ENCODE measurements at places on chromosomes 3 and 15.

DNA sequence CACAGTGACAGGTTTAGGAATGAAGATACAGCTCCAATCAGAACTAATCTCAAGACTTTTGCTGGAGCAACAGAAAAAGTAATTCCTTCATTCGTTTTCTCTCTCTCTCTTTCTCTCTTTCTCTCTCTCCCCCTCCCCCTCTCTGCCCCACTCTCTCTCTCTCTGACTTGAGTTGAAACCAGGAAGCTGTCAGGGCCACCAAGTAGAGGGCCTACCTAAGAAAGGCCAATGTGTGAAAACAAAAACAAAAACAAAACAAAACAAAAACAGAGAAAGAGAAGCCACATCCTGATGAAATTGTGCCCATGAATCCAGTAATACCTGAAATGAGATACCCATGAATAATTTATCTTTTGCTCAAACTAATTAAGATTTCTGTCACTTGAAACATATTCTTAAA is 72.9 kb downstream of the ATP8B4 start:
- no peak for DNase-seq

GRCh38 chr15:45660231-45660979 is 25.6 kb downstream of the SQOR start:
- DNase-seq: peak; percentile 77

DNA sequence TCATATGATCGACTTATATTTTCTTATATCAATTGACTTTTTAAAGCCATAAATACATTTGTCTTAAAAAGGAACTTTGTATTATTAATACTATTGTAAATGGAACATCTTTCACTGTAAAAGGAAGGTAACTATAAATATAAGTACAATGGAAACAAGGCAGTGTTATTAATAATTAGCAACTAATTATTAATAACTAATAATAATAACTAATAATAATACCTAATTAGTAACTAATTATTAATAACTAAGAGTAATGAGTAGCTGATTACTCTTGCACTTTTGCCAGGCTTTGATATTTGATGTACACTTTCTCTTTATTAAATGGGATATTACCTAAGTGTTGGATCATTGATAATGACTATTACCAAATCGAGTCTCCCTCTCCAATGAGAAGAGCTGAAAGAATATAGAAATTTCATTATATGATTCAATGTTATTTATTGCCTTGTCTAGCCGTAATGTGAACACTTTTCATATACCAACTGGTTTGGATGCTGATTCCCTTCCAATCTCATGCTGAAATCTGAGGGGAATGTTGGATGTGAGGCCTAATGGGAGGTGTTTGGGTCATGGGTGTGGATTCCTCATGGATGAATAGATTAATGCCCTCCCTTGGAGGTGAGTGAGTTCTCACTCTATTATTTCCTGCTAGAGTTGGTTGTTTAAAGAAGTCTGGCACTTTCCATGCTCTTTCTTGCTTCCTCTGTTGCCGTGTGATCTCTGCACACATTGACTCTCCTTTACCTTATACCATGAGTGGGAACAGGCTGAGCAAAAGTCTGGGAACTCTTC is 202.1 kb upstream of the ZBTB20 start:
- DNase-seq: no peak

DNA sequence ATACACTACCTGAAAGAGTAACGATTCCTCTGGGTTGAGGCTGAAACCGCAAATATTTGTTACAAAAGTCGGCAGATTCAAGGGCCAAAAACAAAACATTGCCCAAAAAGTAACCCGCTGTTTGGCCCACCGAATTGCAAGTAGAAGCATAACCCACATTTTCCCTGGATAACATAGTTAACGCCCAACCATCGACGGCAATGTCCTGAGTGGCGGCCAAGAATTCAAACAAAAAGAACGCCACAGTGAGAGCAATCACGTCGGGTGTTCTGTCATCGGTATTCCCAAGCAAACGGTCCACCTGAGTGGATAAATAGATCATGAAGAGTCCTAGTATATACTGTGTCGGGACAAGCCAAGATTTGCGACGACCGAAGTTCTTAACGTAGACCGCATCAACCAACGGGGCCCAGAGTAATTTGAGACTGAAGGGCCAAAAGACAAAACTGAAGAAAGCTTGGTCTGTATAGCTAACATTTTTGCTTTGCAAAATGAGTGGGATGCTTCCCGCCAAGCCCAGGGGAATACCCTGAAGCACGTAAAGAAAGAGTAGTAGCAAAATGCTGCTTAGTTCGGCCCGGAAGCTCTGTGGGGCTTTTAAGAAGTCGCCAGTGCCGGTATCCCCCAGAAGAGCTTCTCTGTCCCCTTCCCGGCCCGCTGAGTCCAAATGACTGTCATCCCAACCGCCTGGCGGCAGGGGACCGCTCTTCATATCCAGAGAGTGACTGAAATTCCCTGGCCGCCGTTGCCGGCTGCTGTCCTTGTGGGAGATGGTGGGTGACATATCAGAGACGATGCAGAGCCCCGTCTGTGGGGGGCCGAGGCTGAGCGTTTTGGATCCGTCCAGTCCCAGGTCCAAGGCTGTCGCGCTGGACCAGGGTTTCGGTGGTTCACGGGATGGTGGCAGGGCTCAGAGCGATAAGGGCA is 750 bp downstream of the SLC33A1 start:
- DNase-seq: peak; percentile 8

DNA sequence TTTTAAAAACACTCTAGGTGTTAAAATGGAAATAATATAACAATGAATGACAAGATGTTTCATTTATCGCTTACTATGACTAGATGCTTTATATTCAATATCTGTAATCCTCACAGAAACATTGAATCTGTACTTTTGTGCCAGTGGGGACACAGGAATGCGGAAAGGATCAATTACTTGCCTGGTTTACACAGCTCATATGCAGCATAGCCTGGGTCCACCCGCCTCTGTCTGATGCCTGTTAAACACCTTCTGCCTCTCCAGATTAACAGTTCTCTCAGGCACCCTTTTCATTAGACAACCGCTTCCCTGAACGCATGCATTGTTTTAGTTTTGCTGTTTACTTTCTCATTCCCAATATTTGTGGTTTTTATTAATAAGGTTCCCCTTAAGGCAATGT is 12.9 kb upstream of the KCNAB1 start:
- no peak for DNase-seq

DNA sequence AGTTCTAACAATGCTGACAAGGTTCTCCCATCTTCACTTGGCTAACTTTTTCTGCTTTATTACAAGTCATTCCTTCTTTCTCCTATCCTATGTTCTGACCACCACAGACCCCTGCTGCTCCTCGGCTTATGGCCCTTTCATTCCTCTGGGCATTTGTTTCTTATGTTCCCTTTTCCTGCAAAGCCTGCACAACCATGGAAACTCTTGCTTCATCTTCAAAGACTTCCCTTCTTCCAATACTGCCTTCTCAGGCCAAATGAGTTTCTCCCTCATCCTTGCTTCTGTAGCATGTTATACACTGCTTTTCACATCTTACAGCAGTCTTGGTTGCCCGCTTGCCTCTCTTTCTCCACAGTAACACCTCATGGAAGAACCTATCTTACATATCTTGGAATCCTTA is 17.9 kb upstream of the ATOSA start:
- DNase-seq: no peak

DNA sequence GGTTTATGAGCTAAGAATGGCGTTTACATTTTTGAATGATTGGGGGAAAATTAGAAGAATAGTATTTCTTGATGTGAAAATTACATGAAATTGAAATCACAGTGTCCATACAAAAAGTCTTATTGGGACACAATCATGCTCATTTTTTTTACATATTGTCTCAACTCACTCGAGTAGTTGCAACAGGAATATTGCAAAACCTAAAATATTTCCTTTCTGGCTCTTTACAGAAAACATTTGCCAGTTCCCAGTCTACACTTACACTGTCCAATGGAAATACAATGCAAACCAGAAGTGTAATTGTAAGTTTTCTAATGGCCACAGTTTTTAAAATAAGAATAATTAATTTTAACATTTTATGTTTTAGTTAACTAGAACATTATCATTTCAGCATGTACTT is 137.8 kb downstream of the SAMMSON start:
- no peak for DNase-seq

DNA sequence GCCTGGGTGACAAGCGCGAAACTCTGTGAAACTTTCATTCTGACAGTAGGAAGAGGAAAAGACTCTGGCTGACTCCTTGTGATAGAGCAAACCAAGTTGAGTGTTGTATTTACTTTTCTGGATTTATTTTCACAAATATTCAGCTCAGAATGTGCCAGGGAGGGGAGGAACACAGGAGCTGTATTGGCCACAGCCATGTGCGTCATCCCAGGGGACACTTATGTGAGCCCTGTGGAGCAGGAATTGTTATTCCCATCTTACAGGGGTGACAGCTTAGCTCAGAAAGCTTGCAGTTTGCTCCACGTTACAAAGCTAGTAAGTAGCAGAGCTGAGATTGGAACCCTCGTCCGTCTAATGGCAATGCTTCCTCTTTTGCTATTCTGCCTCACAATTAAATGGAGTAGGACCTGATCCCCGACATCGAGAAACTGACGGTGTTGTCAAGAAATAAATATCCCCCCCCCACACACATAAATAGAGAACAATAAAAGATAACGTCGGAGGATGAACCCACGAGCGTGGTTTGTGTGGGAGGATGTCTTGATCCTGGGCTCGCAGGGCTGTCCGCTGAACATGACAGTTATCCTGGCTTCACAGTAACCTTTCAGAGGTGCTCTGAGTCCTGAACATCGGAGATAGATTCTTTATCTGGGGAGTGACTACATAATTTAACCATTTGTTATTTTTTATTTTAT is 151.6 kb upstream of the CTDSPL start:
- DNase-seq: no peak

DNA sequence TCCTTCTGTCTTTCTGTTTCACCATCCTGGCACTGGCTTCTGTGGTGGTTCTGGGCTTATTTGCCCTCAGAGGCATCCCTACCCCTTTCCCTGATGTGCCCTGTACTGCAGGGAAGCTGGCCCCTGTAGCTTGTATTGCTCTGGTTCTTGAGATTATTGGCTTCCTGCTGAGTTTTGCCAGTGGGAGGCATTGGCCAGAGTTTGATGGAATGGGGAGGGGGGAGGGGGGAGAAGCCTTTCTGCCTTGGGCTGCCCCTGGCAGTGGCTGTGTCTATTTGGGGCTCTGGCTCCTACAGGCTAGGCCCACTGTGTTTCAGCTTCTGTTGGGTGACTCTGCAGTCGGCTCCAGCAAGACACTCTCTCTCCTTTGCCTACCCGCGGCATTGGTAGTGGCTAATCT is 41.6 kb upstream of the SEMA6D start:
- no peak for DNase-seq

DNA sequence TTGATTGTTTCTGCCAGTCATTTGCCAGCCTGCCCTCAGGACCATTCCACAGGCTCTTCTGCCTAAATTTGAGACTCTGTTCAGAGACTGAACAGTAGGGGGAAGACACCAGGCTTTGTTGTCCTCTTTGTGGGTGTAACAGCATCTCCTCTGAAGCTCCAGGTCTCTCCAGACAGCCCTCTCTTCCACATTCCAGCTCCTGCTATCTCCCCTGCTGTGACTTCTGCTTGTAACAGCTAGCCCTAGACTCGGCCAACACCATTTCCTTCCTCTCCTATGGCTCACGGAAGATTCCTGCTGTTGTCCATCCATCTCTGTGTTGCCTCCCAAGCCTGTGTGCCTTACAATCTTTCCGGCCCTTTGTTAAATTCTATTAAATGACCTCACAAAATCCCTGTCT is 40.2 kb downstream of the SUCLG2 start:
- DNase-seq: no peak

DNA sequence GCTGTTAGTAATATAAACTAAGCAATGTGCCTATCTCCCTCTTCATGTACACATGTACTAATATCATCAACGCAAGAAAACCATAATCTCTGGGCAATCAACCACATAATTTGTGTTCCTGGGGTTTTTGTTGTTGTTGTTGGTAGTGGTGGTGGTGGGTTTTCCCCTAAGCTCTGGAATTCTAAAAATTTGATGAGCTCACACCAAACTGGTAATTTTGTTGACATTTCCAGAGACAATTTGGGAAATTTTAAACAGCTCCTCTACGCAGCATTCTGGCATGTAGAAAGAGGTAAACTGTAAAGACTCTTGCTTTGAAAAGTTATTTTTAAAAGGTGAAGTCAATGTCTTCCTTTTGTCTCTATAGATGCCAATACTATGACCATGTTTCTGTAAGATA is 126.7 kb downstream of the IGSF11 start:
- DNase-seq: no peak

- DNase-seq: no peak
These were observed 255.3 kb downstream of the RORA start for GRCh38 chr15:60973637-60974415.

DNA sequence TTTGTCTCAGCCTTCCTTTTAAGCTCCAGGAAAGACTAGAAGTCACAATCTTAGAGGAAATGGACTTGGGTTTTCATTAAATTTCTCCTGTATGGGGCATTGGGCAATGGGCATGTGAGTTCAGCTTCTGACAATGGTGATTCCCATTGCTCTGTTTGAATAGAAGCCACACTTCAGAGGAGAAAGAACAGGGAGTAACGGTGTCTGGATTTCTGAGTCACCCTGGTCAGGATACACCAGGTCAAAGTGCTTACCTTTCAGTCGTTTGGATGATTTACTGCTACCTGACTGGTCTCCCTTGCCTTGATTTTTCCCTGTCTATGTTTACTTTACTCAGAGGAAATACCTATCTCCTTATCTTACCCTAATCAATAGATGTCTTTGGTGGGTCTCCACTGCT is 111.7 kb upstream of the VEPH1 start:
- DNase-seq: no peak

- DNase-seq: no peak
These were observed 28.6 kb downstream of the KCNAB1 start for GRCh38 chr3:156148946-156149381.

GRCh38 chr3:37785736-37786135 is 75.9 kb upstream of the CTDSPL start:
- no peak for DNase-seq

DNA sequence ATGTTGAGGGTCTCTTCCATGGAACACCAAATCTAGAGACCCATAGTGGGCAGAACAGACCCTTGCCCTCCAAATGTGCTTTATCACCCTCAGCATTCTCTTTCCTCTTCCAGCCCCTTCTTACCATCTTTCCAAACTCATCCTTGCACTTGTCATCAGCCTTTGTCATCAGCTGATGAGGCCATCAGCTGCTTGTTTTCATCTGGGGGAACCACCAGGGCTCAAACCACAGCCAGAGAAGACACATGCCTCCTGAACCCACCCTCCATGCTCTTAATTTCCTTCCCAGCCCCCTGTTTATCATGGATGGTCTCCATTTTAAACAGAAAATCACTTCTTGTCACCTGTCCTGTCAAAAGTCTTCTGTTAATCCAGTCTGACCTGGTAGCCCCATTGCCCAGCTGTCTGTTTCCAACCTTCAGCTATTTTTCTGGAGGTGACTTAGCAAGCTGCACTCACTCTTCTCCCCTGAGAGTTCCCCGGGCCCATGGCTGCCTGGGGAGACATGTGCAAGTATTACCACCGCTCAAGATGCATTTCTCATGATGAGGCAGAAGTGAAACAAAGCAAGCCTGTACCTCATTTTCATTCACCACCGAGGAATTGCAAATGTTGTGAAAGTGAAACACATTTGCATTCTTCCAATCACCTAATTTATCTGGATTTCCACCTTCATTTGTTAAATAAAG is 14.7 kb upstream of the SYNM start:
- no peak for DNase-seq
